GF-D8 (cell line): ENCODE measurements at places on chromosomes 6 and 20.

GRCh38 chr6:54463354-54464024, 155.2 kb downstream of the TINAG start:
- DNase-seq: no peak

DNA sequence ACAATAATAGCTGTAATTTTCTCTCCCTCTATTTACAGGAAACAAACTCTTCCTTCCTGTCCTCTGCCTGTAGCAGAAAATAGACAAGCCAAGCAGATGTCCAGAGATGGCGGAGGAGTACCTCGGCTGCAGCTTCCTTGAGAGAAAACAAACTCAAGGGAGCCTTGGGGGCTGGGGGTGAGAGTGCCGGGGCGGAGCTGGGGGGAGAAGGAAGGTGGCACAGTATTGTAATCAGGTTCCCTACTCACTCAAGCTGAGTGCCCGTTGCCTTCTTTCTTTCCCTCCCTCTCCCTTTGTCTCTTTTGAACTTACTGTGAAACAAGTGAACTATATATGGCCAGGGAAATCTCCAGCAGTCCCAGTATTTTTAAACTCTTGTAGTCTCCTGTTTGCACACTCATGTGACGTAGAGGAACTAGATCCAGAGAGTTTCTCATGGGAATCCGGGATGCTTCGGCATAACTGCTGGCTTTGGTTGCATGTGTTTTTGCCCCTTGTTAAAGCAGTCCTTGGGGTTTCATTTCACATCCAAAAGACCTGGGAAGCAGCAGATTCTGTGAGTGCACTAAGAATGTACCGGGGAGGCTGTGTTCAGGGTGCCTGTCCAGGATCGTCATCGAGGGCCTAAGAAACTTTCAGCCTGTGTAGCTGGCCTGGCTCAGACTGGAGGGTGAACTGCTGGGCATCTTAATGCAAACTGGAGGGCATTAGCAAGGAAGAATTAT, 44.6 kb upstream of the HDDC2 start:
- DNase-seq: no peak

GRCh38 chr20:20820104-20820503, 107.7 kb upstream of the RALGAPA2 start:
- no peak for DNase-seq

GRCh38 chr6:45470131-45470738, 92.5 kb upstream of the SUPT3H start:
- no peak for DNase-seq

- peak; percentile 20 for DNase-seq
These were observed 837 bp upstream of the OSER1 start for GRCh38 chr20:44211177-44212039.

- no peak for DNase-seq
These were observed 11.0 kb downstream of the SMPDL3A start for GRCh38 chr6:122799916-122800686.

DNA sequence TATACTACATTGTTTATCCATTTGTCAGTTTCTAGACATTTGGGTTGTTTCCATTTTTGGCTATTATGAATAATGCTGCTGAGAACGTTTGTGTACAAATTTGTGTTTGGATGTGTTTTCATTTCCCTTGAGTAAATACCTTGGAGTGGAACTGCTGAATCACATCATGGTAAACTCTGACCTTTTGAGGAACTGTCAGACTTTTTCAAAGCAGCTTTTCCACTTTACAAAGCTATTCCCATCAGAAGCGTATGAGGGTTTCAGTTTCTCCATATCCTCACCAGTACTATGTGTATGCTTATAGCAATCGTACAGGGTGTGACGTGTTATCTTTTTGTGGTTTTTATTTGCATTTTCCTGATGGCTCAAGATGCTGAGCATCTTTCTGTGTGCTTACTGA, 103.7 kb downstream of the MYO6 start:
- DNase-seq: no peak

GRCh38 chr6:77205936-77206335, 257.4 kb downstream of the HTR1B start:
- DNase-seq: no peak

DNA sequence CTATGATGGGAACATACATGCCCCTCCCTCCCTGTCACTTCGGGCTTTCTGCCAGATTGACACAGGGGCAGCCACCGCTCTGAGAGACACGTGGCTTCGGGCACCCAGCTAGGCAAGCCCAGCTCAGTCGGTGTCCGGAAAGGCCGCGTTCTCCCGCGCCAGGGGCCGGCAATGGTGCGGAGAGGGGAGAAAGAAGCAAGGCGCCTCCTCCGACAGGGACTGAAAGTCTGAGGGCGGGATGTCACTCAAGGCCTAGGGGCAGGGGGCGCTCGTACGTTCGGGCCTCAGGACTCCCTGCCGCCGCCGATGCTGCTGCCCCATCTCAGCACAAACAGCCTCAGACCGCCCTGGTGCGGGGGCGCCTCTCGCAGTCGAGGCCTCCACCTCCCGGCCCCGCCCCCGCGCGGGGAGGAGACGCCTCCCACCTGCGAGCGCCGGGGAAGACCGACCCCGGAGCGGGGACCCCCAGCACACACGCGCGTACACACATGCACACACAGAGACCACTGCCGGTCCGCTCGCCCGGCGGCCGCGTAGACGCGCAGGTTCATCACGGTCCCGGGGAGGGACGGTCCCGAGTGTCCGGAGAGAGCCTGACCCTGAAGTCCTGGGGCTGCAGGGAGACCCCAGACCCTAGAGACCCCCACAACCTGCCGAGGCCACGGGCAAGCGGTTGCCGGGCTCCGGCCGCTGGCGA, 1.9 kb downstream of the GRM4 start:
- no peak for DNase-seq

DNA sequence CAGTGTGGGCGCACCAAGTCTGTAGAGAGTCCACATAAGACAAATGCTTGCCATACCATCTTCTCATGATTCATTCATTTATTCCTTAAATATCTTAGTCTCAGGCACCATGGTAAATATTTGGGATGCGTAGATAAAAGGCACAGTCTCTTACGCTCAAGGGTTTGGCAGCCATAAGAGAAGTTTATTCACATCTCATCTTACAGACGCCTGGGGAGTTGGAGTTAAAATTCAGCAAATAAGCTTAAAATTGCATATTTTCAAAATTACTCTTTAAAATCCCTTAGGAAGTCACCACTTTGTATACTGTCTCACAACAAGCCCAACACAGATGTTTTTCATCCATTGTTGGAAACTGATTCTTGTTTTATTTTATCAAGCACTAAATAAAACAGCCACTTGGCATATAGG, 363.3 kb downstream of the KIF16B start:
- no peak for DNase-seq

DNA sequence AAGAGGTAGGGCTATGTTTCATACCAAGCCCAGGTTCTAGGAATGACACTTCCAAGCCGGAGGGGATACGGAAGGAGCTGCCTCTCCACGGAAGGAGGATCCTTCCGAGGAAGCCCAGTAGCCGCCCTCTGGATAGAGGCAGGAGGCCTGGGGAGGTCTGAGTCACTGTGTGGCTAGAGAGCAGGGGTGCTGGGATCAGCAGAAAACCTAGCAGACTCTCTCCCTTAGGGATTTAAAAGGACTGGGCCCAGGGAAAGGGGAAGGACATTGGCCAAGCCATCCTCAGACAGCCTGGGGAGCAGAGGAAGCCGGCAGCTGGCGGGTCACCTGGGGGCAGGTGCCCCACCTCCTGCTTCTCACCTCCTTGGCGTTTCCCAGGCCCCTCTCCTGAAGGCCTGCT, 36.6 kb upstream of the NFATC2 start:
- DNase-seq: no peak

GRCh38 chr6:151452750-151453427, 963 bp upstream of the RMND1 start:
- DNase-seq: no peak

GRCh38 chr6:139801571-139802321, 427.3 kb upstream of the CITED2 start:
- DNase-seq: no peak

GRCh38 chr6:143253586-143253985, 192.9 kb downstream of the AIG1 start:
- DNase-seq: no peak

DNA sequence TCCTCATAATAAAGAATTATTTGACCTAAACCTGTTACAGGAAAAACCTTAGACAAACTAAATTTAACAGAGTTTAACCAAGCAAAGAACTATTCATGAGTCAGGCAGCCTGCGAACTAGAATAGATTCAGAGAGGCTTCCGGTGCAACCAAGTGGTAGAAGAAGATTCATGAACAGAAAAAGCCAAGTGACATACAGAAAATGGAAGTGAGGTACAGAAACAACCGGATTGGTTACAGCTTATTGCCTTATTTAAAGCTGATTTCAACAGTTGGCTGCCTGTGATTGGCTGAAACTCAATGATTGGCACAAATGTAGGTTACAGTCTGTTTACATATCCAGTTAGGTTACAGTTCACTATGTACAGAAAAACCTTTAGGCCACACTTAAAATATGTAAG, 10.1 kb downstream of the PPP1R3G start:
- DNase-seq: no peak

DNA sequence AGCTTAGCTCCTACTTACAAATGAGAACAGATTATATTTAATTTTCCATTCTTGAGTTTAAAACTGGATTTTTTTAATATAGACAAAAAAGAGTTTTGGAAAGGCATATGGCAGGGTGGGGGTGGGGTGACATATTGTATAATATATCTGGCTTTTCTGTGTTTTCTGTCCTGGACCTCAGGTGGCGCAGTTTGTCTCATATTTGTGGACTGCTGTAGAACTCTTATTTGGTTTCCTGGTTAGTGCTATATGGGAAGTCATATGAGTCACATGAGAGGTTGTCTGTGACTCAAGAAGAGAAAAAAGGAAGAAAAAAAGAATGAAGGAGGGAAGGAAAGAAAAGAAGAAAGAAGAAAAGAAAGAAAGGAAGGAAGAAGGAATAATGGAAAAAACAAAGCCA, 131.8 kb downstream of the CLVS2 start:
- DNase-seq: no peak

DNA sequence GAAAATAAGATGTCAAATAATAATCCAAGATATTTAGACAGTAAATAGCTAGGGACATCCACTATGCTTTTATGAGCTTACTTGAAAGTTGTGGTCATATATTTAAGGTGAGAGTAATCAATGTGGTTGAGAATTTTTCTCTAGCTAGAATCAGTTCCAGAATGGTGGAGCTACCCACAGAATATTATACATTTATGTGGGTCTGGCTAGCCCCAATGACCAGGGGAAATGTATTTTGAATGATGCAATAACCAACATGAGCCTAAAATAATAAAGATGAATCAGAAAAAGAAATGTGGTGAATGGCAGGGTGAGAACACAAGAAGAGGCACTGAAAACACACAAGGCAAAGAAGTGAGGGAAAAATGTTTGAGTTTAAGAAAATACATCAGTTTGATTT, 325.7 kb downstream of the TBC1D32 start:
- DNase-seq: no peak

DNA sequence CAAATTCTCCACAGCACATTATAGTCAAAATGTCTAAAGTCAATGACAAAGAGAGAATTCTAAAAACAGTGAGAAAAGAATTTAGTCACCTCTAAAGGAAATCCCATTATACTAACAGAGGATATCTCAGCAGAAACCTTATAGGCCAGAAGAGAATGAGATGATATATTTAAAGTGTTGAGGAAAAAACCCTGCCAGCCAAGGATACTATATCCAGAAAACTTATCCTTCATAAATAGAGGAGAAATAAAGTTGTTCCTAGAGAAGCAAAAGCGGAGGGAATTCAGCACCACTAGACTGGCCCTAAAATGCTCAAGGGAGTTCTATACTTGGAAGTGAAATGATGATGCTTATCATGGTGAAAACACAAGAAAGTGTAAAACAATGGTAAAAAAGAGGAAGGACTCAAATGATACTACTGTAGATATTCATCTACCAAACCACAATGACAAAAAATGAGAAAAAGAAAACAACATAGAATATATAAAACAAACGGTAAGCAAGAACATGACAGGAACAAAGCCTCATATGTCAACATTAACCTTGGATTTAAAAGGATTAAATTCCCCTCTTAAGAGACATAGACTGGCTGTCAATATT, 16.7 kb downstream of the GPRC6A start:
- DNase-seq: no peak

DNA sequence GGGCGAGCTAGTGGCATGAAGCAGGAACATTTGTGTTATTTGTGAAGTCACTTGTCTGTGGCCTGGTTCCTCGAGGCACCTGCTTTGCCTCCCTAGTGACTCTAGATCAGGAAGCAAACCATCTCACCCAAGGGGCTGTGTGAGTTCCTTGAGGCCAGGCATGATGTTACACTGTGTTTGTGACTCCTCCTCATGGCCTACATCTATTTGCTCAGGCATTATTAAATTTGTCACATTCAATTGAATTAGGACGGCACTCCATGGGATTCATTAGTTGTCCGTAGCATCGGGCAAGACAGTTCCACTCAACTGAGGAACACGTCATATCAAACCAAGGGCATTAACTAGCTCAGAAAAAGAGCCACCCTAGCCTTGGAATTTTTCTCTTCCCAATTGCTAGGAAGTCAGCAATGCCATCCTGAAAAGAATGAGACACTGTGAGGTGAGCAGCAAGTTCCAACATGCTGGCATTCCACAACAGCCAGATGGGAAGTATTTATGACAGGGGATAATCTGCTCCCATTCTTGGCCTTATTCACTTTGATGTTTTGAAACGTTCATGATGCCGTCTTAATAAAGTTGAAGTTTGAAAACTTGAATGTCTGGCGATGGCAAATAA, 17.2 kb downstream of the TMEM200A start:
- DNase-seq: no peak

DNA sequence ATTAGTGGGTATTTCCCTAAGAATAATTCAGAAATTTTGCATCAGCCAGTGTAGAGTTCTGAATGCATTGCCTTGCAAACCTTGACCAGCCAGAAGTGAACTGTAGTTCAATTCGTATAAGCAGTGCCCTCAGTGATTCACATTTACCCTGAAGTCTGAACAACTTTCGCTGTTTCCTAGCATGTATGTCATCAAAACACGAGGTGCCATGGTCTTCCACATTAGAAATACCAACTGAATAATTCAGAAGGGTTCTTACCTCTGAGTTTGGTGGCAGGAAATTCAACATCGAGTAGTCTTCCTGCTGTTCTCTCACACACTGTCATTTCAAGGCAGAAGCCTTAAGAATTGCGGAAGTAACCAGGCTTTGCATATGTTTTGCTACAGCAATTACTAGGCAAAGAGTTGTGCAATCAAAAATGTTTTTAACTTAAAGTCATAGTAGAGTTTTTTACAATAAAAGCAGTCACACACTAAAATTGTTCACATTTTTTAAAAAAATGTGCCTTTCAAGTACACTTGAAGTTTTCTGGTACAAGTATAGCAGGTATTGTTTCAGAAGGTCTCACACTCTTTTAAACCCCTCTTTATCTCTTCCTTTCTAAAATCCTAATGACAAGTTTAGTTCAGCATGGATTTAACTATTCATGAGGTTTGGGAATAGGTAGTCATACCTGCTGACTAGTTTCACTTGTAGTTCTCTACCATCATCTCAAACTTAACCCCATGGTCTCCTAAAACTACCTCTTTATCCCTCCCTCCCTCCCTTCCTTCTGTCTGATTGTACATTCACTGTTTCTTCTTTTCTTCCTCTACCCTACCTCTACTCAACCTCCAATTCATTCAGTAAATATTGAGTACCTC, 118.3 kb downstream of the STXBP5 start:
- DNase-seq: peak; percentile 92

- no peak for DNase-seq
These were observed 25.7 kb upstream of the KLHL31 start for GRCh38 chr6:53691252-53691651.
